ENCODE measurements at places on chromosomes 7 and 10.

DNA sequence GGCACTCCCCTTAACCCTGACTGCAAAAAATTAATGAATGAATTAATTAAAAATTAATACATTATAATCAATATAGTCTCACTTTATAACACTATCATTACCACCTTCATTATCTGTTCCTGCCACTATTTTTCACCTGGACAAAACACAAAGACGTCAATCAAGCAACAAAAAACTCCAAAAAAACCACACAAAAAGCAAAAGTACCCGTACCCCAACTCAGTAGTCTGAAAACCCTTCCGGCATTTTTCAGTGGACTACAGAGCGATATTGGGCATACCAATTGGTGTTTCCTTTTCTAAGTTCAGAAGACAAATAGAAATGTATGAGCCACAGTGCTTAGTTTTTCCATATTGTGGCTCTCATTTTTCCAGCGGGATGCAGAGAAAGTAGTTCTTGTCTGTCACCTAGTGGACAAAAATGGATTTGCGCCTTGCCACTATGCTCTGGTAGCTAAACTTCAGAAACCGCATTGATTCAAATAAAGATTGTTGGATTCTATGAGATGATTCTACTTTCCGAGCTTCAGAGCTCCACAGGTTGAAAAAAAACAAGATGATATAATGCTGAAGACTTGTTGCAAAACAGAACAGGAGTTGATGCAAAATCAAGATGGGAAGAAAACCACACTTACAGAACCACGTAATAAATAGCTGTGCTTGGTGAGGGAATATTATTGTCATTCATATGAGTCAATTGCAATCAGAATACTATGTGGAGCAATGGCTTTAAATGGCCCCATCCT is 50.6 kb upstream of the ITGB1 start:
- DNase-seq, result peak; percentile 29

GRCh38 chr7:55827577-55827976 is 35.0 kb downstream of the SEPTIN14 start:
- no peak for DNase-seq

DNA sequence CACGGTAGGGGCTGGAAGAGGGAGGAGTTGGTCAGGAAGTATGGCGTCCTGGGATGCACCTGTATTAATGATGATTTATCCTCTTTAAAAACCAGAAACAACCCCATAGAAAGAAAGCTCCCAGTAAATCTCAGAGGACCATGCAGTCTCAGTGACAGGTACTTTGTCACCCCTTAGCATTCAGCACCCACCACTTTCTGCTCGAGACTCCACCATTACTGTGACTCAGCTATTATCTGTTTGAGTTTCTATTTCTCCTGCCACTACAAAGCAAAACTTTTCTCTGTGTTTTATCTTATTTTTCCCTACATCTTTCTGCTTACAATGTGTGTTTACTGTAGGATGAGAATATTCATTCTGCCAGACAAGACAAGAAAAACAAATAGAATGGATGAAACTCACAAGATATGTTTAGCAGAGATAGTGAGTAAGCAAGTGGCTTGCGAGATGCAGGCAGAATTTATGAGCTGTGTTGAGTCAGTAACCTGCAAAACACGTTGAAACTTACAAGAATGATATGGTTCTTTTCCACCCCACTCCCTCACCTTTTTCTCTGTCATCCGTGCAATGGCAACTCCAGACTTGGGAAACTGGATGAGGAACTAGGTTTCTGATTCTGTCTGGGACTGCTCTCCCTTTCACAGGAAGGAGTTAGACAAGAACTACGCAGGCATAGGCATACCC is 127.1 kb downstream of the AOAH start:
- no peak for DNase-seq

- DNase-seq, result no peak
Observed at GRCh38 chr7:29797112-29797944, 9.0 kb upstream of the WIPF3 start.

DNA sequence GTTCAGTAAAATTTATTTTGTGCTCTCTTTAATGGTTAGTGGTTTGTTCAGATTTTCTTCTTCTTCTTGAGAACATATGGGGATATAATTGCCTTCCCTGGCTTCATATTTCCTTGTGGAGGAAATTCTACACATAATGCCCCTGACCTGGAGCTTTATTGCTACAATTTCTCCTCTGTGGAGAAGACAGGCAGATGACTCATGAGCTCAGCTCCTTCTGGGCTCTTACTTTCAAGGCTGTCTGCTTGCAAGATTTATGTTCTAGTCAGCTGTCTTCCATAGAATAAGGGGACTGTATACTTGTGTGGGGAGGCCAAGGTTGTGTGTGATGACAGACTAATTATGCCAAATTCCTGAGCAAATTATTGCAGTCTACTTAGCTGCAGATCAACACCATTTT is 1.6 kb downstream of the LRRD1 start:
- no peak for DNase-seq

DNA sequence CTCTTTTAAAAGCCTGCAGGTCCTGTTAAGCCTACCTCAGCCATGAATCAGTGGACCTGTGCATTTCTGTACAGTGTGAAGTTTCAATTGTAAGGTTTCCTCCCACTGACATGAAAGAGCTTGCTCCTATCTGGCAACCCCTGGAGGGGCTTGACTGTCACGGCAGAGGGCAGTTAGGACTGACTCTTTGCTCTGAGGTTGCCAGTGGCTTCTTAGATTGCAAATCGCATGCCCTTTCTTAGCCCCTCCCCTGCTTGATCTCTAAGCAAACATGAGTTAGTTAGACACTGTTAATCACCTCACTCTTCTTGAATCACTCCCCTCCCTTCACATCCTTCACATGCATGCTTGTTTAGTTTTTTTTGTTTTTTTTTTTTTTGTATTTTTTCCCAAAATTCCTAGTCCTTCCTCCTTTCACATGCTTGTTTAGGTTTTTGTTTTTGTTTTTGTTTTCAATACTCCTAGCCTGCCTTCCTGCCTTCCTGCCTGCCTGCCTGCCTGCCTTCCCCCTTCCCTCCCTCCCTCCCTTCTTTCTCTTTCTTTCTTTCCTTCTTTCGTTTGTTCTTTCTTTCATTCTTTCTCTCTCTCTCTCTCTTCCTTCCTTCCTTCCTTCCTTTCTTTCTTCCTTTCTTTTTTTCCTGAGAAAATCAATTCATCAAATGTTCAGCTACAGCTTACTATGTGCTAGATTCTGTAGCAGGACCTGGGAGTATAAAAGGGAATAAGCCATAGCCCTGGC is 6.0 kb upstream of the HIPK2 start:
- DNase-seq, result peak; percentile 64

- DNase-seq, result no peak
Observed at GRCh38 chr7:142181966-142182365, 70.4 kb downstream of the MGAM2 start.

DNA sequence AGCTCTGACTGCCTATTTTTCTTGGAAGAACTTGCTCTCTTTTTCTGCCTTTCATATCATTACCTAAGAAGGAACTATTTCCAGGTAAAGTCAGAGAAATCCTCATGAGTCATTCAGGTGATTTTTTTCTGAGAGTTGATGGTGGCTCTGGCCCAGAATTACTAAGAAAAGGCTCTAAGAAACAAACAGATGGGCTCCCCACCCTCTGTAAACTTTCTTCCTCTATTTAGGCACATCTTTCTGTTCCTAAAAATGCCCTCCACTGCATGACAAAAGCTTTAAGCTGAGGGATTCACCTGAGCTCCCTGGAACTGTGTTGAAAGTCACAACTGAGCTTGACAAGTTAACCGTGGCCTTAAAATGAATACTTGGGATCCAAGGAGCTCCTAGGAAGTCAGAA is 1.6 kb downstream of the OLAH start:
- no peak for DNase-seq

DNA sequence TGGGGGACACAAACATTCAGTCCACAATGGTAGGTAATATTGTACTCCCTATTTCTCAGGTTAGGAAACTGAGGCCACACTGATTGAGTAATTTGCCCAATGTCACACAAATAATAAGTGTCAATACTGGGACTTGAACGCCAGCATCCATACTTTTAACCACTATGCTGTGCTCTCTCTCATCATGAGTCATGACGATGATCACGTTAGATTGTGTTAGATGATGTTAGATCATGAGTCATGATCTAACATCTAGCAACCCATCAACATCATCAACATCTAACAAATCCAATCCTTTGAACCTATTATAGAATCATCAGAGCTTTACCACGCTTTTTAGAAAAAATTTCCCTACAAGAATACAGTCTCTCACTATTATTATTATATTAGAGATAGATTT is 28.1 kb upstream of the HERPUD2 start:
- DNase-seq, result no peak

DNA sequence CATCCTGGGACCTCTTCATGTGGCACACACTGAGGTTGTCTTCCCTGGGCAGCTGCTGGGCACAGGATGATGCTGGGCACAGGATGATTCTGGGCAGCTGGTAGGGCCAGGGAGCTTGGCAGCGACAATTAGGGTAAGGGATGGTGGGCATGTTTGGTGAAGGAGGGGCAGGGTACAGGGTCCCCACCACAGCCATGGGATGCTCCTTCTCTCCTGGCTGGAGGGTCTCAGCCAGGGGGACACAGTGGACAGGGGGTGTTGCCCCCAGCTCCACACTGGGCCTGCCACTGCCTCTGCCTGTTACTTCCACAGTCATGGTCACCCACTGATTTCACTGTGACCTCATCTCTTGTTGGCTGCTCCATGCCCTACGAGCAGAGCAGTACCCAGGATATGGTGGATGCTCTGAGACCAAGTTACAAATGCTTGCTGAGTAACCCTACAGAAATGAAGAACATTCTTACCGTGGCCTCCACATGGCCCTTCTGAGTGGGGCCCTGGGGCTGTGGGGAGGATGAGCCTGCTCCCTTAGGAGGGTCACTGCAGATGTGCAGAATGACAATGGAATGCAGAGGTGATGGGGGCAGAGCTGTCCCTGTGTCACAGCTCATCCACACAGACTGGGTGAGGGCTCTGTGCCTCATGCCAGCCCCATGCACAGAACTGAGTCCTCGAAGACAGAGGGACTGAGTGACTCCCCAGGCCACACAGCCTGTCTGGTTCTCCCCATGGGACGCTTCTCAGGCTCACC is 28.4 kb upstream of the RET start:
- no peak for DNase-seq

DNA sequence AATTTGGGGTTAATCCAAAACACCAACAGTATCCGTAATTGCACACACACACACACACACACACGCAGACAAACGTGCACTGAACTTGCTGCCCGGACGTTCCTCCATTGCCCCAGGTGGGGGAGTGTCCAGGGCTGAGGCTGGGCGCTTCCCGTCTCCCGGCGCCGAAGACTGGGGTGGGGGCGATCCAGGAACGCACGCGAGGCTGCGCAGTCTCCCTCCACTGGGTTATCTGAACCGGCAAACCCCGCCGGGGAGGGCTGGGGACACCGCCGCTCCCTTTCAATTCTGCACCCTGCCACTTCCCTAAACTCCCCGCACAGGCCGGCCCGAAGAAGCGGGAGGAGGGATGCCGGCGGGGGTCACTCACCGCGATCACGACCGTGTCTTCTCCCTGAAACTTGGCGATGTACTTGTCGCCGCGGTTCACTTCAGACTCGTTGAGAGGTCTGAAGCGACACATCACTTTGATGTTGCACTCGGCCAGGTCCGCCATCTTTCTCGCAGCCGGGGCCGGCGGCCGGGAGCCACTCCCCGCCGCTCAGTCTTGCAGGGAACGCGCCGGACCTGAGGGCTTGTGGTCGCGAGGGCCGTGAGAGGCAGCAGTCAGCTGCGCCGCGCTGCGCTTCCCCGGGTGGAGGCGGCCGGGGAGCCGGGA is 618 bp downstream of the KIF5B start:
- DNase-seq, result peak; percentile 80

DNA sequence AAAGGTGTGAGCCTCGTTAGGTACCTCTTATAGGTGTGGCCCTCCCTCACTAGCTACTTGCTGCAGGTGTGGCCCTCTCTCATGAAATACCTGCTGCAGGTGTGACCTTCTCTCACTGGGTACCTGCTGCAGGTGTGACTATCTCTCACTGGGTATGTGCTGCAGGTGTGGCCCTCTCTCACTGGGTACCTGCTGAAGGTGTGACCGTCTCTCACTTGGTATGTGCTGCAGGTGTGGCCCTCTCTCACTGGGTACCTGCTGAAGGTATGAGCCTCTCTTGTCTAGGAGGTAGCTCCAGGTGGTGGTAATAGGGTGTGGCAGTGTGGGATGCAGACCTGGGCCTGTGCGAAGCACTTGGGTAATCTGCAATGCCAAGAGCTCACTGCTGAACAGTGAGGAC is 170.7 kb upstream of the PLPP4 start:
- DNase-seq, result no peak

- no peak for DNase-seq
Observed at GRCh38 chr7:158582089-158582456, 5.5 kb downstream of the PTPRN2 start.

- no peak for DNase-seq
Observed at GRCh38 chr7:118755067-118755625, 530.6 kb downstream of the ANKRD7 start.

- DNase-seq, result no peak
Observed at GRCh38 chr7:19982841-19983835, 209.7 kb upstream of the TMEM196 start.

DNA sequence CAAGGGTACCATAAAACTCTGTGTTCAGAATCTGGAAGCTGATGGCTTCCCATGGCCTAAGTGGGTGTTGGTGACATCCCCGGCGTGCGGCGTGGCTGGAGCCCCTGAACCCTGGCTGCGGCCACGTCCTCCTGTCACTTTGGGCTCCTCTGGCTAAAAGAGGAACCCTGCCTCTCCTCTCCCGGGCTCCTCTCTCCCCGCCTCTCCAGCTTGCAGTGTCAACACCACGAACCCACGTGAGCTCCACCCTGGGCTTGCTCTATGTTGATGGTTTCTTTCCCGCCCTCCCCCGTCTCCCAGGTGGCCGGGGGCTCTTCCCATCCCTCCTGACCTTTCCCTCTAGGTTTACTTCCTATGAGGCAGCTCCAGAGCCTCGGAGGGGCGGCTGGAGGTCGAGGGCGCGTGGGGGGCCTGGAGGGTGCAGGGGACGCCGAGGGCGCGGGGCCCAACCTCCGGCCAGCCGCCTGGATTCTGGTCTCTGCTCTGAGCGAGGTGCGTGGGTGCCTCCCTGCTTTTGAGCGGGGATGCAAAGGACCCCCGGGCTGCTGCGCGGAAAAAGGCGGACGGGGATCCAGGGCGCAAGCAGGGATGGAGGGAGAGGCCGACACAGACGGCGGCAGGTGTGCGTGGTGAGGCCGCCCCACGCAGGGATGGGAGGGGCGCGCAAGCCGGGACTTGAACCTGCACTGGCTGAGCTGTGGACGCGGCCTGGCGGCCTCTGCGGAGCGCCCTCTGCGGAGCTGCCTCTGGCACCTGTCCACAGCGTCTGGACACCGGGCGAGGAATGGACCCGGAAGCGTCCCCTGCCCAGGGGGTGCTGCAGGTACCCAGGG is 115.5 kb upstream of the DIP2C start:
- no peak for DNase-seq

- DNase-seq, result no peak
Observed at GRCh38 chr10:61937631-61938351, 36.3 kb downstream of the ARID5B start.
